ENCODE measurements at places on chromosomes 12 and 14. TPM values are rescaled to one million over a fixed set of nuclear protein-coding genes. Genes with fewer than 3 reads are reported as not detected.

The KRT74 gene
- not detected for total RNA-seq

GRCh38 chr14:29607169-29607568, 320.5 kb downstream of the PRKD1 start:
- no peak overlapping the region for H3K27ac ChIP-seq
- H3K4me1 ChIP-seq, result no peaks in the 10 kb centered on the region
- H3K4me3 ChIP-seq, result no peak overlapping the region
- H3K36me3 ChIP-seq, result no peaks in the 10 kb centered on the region
- H3K27me3 ChIP-seq, result no peaks in the 10 kb centered on the region
- DNase-seq, result no peak

DNA sequence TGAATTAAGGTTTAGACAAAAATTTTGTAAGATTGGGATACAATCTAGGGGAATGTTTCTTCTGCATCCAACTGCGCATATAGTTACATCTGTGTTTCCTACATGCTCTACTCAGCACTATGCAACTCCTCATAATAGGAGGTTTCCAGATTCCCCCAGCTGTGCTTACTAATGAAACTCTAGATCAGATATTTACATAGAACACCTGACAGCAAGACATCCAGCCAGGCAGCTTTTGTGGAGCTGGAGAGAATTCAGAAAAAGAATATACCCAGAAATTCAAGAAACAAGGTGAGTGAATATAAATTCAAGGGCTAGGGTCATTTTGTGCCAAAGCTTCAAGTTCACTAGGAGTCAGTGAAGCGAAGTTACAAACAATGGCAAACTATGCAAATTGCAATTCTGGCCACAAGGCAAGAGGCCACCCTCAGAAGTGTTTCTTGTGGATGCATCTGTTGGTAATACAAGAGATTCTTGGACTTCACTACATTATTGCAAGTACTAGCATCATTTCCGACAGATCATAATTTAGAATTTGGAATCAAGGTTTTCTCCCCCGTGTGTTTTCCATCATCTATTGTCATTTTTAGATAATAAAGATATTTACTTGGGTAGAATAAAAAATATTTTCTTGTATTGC, 341.2 kb upstream of the NAV3 start:
- H3K27ac ChIP-seq, result no peak overlapping the region
- no peak for DNase-seq
- no peaks in the 10 kb centered on the region for H3K4me1 ChIP-seq
- H3K4me3 ChIP-seq, result no peak overlapping the region
- no peaks in the 10 kb centered on the region for H3K27me3 ChIP-seq
- H3K36me3 ChIP-seq, result no peaks in the 10 kb centered on the region

DNA sequence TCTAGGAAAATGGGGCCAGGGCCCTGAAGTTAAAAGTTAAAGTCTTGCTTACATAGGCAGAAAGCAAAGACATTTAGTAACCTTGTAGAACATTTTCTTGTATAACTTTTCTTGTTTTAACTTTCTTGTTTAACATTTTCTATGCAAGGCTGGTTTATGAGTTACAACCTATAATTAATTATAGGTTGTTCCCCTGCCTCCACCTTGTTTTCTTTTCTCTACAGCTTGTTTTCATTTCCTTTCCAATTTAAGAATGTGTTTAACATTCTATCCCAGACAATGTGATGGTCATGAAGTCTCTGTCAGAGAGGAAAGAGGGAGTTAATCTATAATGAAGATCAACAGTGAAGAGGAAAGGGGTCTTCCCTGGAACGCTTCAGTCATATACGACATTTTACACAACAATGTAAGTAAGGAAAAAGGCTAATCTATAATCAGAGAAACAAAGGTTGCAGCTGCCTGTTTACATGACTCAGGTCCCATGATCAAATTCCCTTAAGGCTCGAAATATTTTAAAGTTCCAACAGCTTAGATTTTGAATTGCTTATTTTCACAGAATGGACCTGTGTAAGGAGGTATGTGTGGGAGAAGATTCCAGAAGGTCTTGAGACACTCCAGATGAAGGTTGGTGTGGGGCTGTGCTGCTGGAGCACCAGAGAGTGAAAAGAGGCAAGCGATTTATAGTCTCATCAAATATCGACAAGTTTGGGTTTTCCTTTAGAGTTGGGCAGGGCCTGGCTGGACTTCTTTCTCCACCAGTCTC, 34.2 kb upstream of the TCL1B start:
- H3K4me3 ChIP-seq, result no peak overlapping the region
- no peak overlapping the region for H3K27ac ChIP-seq
- no peaks in the 10 kb centered on the region for H3K27me3 ChIP-seq
- no peaks in the 10 kb centered on the region for H3K4me1 ChIP-seq
- H3K36me3 ChIP-seq, result no peaks in the 10 kb centered on the region
- no peak for DNase-seq

DNA sequence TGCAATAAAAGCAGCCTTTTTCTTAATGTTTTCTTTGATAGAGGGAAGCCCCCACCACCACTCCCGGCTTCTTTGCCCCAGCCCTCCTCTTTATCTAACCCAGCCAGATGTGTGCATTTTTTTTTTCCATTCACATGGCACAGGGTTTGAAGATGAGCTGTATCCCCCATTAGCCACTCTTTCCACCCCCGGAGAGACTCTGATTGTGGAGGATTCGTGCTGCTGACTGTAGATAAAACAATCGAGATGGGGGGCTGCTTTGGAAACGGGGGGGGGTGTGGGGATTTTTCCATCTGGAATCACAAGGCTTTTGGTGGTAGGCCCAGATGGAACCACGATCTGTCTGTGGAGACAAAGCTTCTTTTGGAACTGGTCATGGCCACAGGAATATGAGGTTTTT, 46.2 kb upstream of the VASH1 start:
- no peak overlapping the region for H3K4me3 ChIP-seq
- DNase-seq, result no peak
- no peaks in the 10 kb centered on the region for H3K36me3 ChIP-seq
- peak overlapping the region; percentile 60 for H3K27ac ChIP-seq
- H3K4me1 ChIP-seq, result no peaks in the 10 kb centered on the region

DNA sequence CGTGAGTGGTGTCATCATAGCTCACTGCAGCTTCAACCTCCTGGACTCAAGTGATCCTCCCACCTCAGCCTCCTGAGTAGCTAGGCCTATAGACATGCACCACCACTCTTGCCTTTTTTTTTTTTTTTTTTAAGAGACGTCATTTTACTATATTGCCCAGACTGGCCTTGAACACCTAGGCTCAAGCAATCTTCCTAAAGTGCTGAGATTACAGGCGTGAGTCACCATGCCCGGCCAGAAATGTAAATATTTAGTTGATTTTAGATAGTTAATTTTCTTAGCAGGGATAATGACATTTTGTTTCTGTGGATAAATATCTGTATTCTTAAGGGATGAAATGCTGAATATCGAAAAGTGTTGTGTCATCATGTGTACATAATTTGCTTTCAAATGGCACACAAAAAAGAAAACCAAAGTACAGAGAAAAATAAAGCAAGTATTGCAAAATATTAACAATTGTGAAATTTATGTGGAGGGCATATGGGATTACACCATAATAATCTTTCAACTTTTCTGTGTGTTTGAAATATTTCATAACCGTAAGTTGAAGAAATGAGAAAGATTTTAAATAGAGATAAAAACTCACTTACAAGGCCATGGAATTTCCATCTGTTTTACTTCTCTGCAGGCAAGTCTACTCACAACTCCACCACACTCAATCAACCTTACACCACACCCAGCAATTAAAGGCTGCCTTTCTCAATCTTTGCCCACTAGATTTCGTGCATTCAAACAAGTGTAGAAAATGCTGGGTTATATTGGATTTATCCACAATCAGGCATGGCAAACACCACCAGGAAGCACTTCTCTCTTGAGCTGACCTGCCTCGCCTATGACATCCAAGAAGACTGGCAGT, 93.7 kb downstream of the SPTSSA start:
- DNase-seq, result peak; percentile 64
- peaks cover 8% of the 10 kb centered on the region for H3K4me1 ChIP-seq
- H3K4me3 ChIP-seq, result no peak overlapping the region
- H3K27me3 ChIP-seq, result no peaks in the 10 kb centered on the region
- no peaks in the 10 kb centered on the region for H3K36me3 ChIP-seq
- no peak overlapping the region for H3K27ac ChIP-seq

- no peaks in the 10 kb centered on the region for H3K4me1 ChIP-seq
- H3K36me3 ChIP-seq, result no peaks in the 10 kb centered on the region
- H3K27ac ChIP-seq, result peak overlapping the region; percentile 89
- H3K4me3 ChIP-seq, result peak overlapping the region; percentile 49
- no peaks in the 10 kb centered on the region for H3K27me3 ChIP-seq
Observed at GRCh38 chr14:102508410-102508773, 1.2 kb downstream of the ANKRD9 start.

GRCh38 chr12:56590237-56590830, 39.8 kb downstream of the BAZ2A start:
- no peak overlapping the region for H3K27ac ChIP-seq
- no peaks in the 10 kb centered on the region for H3K4me1 ChIP-seq
- H3K4me3 ChIP-seq, result no peak overlapping the region
- peaks cover 33% of the 10 kb centered on the region for H3K36me3 ChIP-seq
- DNase-seq, result no peak

GRCh38 chr12:75661908-75662307, 150.5 kb upstream of the KRR1 start:
- no peak overlapping the region for H3K27ac ChIP-seq
- H3K4me1 ChIP-seq, result no peaks in the 10 kb centered on the region
- H3K27me3 ChIP-seq, result no peaks in the 10 kb centered on the region
- no peak for DNase-seq
- H3K36me3 ChIP-seq, result no peaks in the 10 kb centered on the region
- H3K4me3 ChIP-seq, result no peak overlapping the region

The RNASE2 gene
- total RNA-seq, result 2.4 TPM

- H3K27ac ChIP-seq, result no peak overlapping the region
- no peaks in the 10 kb centered on the region for H3K4me1 ChIP-seq
- H3K36me3 ChIP-seq, result no peaks in the 10 kb centered on the region
- H3K27me3 ChIP-seq, result no peaks in the 10 kb centered on the region
- no peak for DNase-seq
Observed at GRCh38 chr12:21566223-21566906, 38.3 kb downstream of the GYS2 start.

DNA sequence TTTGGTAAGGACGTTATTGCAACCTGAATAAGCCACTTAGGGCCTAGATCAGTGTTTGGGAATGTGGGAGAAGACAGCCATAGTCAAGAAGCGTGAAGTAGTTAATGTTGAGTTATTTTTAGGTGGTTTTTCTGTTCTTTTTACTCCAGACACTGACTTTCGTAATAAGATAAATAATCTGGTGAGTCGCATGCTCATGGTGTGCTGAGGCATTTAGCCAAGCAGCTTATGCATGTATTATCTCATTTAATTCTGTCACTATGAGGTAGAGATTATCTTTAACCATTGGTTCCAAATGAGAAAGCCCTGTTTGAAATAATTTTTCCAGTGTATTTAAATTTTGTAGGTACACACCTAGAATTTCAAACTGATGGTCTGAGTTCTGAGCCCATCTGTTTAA, 67.3 kb downstream of the RCOR1 start:
- no peak overlapping the region for H3K27ac ChIP-seq
- no peak overlapping the region for H3K4me3 ChIP-seq
- H3K27me3 ChIP-seq, result no peaks in the 10 kb centered on the region
- H3K36me3 ChIP-seq, result no peaks in the 10 kb centered on the region

The NFATC4 gene
- 38.6 TPM for total RNA-seq

DNA sequence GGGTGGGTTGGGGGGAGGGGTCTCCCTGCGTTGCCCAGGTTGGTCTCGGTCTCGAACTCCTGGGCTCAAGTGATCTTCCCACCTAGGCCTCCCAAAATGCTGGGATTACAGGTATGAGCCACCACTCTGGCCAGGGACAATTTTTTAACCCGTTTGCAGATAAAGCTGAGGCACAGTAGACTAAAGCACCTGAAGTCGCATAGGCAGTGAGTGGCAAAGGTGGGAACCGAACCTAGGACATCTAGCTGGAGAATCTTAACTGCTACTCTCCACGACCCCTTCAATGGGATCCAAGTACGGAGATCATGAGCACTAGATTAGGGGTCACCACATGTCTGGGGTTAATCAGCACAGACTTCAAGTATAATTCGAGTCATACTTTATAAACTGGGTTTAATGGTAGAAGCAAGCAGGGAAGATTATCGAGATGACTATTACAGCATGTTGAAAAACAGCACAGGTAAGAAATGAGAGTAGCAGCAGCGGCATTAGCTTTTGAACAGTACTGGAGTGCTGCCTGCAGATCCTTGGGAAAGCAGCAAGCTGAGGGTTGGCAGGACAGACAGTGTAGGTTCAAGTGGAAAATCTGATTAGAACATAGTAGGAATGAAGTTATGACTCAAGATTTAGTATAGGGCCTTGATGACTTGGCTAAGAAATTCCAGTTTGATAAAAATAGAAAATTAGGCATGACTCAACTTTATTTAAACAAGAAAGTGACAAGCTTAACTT, 23.9 kb downstream of the NID2 start:
- peaks cover 22% of the 10 kb centered on the region for H3K4me1 ChIP-seq
- H3K27ac ChIP-seq, result peak overlapping the region; percentile 15
- DNase-seq, result peak; percentile 39
- peaks cover 6% of the 10 kb centered on the region for H3K36me3 ChIP-seq

GRCh38 chr14:85445151-85445795, 84.7 kb upstream of the FLRT2 start:
- DNase-seq, result no peak
- H3K4me3 ChIP-seq, result no peak overlapping the region
- H3K4me1 ChIP-seq, result no peaks in the 10 kb centered on the region

- no peaks in the 10 kb centered on the region for H3K27me3 ChIP-seq
- H3K4me1 ChIP-seq, result peaks cover 1% of the 10 kb centered on the region
- H3K27ac ChIP-seq, result no peak overlapping the region
- H3K4me3 ChIP-seq, result no peak overlapping the region
- no peaks in the 10 kb centered on the region for H3K36me3 ChIP-seq
Observed at GRCh38 chr12:127078577-127079350, 1188.2 kb upstream of the TMEM132C start.

- DNase-seq, result no peak
- H3K4me3 ChIP-seq, result no peak overlapping the region
- no peaks in the 10 kb centered on the region for H3K27me3 ChIP-seq
- peak overlapping the region; percentile 55 for H3K27ac ChIP-seq
Observed at GRCh38 chr14:21105095-21105494, 4.2 kb downstream of the TMEM253 start.

DNA sequence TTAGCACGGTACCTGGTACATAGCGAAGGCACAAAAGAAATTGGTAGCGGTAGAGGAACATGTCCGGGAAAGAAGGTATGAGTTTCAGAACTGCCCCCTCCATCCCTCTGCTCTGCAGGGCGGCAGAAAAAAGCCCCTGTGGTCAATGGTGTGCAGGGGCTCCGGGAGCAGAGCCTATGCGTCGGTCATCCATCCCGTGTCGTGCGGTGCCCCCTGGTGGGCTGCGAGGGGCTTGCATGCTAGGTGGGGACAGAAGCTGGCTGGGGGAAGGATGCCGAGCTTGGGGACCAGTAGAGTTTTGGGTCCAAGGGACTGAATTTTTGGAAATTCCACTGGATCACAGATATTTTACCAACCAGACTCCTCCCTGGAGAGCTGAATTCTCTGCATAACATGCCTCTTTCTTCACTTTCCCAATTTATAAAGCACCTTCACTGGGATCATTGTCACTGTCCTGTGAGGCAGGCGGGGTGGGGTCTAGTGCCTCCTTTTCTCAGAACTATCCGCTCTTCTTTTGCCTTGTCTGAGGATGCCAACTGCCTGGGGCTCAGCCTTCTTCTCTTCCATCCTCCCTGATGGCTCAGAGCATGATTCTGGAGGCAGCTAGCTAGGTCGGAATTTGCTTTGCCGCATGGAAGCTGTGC, 148.7 kb downstream of the SMOC1 start:
- H3K4me3 ChIP-seq, result no peak overlapping the region
- no peaks in the 10 kb centered on the region for H3K27me3 ChIP-seq
- no peaks in the 10 kb centered on the region for H3K36me3 ChIP-seq
- H3K4me1 ChIP-seq, result no peaks in the 10 kb centered on the region
- DNase-seq, result peak; percentile 70
- no peak overlapping the region for H3K27ac ChIP-seq

Data from lung (tissue), 17 donors.